ENCODE measurements at places on chromosomes 12 and 14.

DNA sequence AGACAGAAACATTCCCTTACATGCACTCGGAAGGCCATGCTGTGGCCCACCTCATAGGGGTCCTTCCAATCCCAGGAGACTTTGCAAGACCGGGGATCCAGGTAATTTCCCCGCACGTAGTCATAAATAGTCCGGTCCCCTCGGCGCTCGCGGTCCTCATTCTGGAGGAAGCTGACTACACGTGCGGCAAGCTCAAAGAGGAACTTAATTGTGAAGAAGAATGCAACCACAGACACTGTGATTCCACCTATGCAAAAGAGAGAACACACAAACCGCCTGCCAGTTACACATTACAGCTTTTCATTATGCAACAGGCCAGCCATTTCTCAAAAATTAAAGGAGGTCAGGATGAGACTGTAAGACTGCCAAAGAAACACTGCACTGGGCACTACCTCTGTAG, 28.4 kb downstream of the AREL1 start:
- no peak for DNase-seq

DNA sequence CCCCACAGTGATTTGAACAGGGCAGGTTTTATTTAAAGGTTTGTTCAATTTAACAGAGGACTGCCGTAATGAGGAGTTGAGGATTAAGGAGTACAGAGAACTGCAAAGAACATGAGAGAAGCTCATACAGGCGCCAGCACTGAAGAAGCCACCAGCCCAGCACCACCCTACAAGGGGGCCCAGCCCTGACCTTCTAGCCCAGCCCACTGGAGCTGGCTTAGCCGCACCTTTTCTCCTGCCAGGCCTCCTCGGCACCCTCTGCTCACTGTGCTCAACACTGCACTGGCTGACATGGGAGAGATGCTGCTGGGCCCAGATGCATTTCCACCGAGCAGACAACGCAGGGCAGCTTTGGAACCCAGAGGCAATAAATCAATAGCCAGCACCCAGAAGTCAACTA, 36.5 kb upstream of the SFSWAP start:
- no peak for DNase-seq

DNA sequence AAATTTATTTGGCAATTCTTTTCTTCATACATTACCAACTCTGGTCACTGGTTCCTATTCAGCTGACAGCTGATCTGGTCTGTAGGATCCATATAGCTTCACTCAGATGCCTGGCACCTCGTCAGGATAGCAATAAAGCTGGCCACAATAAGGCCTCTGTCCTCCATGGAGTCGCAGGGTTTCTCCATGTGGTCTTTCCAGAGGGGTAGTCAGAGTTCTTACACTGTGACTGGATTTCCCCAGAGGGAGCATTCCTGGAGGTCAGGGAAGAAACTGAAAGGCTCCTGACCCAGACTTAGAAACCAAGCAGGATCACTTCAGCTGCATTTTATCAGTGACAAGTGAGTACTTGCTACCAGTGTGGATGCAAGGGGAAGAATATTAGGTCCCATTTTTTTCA, 34.9 kb upstream of the SIX1 start:
- DNase-seq = no peak

DNA sequence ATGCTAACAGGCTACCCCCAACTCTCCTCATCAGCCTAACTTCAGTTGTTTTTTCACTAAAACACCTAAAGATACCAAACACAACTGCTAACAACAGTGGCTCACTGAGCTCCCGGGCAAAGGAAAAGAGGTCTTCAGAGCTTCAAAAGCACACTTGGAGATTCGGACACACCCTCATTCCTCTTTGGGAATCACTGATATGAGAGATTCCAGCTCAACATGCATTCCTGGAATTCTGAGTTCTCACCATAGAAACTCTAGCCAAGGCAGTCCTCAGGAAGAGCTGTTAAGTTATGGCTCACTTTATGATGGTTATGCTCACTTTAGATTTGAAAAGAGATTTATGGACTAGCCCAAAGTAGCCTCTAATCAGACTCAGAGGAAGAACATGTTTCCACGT, 40.1 kb downstream of the STXBP6 start:
- no peak for DNase-seq

DNA sequence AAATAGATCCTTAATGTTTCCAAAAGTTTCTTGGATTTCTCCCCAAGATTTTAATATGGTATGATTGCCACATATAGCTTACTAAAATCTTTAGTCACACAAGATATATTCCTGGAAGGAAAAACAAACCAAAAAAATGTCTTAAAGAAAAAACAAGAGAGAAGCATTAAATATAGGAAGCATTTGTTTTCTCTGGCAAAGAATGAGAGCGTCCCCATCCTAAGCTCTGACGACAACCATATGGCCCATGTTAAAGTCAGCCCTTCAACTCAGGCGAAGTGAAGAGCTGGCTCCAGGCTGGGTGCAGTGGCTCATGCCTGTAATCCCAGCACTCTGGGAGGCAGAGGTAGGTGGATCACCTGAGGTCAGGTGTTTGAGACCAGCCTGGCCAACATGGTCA, 35.6 kb downstream of the GCH1 start:
- DNase-seq = no peak

GRCh38 chr12:78865516-78865915, 942 bp downstream of the SYT1 start:
- DNase-seq = no peak

DNA sequence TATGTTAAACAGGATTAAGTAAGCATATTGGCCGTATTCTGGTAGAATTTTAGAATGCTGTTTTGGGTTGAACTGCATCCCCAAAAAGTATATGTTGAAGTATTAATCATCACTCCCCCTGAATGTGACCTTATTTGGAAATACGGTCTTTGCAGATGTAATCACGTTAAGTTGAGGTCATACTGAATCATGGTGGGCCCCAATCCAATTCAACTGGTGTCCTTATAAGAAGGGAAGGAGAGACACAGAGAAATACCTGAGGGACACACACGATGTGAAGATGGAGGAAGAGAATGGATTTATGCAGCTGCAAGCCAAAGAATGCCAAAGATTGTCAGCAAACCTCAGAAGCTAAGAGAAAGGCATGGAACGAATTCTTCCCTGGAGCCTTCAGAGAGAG, 268.6 kb downstream of the ITPR2 start:
- no peak for DNase-seq

GRCh38 chr12:3251691-3252090, 174.5 kb downstream of the TSPAN9 start:
- no peak for DNase-seq

DNA sequence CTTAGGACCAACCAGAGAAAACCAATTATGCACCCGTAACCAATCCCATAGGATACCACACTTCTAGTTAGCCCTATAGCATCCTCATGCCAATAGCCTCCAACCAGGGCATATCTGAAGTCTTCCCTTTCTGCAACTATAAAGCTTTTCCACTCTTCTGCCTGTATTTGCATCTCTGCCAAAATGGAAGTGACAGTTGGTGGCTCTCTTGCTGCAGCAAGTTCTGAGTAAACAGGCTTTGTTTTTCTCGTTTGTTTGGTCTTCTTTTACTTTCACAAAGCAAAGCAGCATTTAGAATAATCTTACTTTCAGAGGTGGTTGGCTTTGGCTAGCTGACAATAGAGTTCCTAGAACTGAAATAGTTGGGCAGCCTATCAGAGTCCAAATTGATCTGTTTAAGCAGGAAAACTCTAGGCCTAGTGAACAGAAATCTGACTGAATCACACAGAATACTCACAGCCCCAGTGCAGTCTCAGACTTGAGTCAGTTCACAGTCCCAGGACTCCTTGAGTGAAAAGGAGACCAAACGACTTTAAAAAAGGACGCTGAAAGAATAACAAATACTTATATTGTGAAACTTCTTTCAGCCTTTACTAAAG, 1029.7 kb upstream of the LRFN5 start:
- DNase-seq = no peak

GRCh38 chr12:84075991-84076390, 836.6 kb downstream of the SLC6A15 start:
- DNase-seq = no peak

DNA sequence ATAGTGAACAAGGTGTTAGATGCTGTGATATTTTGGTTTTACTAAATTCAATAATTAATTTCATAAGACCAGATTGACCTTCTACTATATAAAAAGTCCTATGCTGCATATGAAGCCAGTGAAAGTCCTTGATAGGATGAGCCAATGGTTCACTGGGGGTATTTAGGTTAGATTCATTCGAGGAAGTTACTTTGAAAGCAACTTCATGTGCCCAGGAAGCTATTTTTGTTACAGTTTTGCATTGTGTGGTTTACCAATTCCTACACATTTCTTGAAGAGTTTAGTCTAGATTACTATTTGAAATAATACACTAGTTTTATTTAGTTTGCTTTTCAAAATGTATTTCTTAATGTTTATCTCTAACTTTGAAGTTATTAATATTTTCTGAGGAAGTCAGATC, 58.5 kb upstream of the RMST start:
- DNase-seq = no peak

All from activated effector memory CD4-positive, alpha-beta T cell treated with Interleukin-2 at 50 U/mL for 16 hours (primary cell).